Stimulated activated CD8-positive, alpha-beta memory T cell treated with anti-CD3 and anti-CD28 coated beads, Interleukin-7, amount 100 ng/mL, for 24 hours (primary cell): ENCODE measurements at places on chromosomes 4 and X.

DNA sequence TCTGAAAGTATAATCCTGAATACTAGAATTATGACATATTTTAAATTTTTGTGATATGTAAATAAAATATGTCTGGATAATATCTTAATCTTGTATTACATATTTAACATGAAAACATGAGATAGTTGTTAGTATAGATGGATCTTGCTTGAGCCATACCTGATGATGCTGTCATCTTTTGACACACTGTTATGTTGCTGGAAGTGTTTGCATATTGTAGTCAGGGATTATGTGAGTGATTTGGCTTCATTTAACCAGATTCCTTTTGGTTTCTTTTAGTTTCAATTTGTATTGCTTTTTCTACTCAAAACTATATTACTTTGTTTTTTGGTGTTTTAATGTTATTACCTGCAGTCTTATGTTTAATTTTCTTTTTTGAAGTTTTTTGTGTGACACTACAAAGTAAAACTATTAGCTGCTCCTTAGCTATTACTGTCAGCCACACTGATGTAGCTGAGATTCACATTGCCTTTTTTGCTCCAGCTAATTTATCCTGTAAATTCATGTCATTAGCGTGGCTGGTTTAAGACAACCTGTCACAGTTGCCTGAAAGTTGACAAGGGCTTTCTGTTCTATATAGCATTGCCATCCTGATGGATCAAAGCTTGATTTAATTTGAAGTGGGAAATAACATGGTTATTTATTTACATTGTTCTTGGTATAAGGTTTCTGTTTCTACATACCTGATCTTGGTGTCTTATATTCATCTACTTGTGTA lies 33.7 kb downstream of the METAP1 start:
- DNase-seq, result no peak

- no peak for DNase-seq
Measured at GRCh38 chr4:168551211-168551610, 54.4 kb downstream of the PALLD start.

DNA sequence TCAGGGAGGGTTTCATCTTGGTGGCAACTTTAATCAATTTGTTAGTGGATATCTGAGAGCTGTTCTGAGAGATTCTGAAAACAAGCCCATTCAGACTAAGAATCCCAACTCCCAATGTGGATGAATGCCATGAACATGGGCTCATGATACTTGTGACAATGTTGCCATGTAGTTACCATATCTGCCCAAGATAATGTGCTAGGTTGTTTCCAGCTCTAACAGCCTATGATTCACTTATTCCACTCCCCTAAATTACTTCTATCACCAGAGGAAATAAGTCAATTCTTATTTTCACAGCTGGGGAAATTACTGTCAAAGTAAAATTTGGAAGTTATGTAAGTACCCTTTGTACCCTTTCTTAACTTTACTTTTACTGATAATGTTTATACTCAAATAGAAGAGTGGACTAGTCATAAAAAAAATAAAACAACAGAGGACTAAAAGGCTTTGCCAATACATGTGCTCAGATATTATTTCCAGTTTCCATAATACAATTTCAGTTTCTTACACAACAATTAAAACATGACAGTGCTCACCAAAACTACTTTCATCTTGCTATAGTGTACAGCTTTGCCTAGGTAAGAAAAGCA lies 1101.7 kb upstream of the INTU start:
- no peak for DNase-seq

DNA sequence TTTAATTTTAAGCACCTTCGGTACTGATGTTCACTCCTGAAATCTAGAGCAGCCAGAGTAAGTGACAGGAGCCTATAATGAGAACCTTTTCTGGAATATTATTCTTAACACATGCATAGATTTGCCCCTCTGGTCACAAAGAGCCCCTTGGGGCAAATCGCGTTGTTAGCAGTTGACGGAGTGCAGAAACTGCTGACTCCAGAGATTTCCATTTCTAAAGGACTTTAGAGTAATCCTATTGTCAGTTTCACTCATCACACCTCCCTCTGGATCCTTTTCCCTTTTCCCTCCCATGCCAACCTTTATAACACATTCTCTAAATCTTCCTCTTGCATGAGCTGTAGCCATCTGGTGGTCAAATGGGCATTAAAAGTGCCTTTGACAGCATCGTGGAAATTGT lies 264.9 kb upstream of the PRPS2 start:
- DNase-seq, result no peak

GRCh38 chr4:47827343-47828047 lies 10.4 kb downstream of the CORIN start:
- no peak for DNase-seq

DNA sequence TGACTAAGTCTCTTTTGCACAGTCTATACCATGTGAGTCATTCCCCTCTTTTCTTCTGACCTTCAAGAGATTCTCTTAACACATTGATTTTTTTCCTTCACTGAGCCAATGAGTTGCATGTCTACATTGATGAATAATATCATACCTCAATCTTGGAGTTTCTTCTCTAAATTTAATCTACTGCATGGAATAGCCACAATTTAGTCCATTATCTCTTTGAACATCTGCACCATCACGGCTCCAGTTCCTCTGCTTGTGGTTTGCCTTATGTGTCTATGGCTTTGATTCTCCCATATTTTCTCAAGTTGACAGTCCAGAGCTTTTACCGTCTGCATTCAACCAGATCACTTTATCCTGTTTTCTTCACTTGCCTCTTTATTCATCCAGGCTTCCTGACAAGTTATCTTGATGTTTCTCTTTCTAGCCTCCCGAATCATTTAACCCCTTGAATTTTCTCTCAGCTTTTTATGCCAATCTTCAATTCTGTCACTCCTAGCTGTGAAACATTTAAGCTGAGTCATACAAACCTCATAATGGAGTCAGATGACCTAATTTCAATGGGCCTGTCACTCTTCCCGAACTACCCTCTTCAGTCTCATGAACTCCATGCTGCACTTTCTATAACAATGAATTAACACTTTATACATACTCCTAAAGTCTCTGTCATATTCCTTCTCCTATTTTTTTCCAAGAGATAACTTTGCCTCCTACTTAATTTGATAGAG lies 222.3 kb downstream of the CPE start:
- no peak for DNase-seq

DNA sequence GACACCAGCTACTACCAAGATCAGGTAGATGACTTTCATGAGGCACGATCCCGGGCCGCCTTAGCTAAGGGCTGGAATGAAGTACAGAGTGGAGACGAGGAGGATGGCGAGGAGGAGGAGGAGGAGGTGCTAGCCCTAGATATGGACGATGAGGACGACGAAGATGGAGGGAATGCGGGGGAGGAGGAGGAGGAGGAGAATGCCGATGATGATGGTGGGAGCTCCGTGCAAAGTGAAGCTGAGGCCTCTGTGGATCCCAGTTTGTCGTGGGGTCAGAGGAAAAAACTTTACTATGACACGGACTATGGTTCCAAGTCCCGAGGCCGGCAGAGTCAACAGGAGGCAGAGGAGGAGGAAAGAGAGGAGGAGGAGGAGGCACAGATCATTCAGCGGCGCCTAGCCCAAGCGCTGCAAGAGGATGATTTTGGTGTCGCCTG lies 481 bp downstream of the UTP3 start:
- DNase-seq, result no peak

DNA sequence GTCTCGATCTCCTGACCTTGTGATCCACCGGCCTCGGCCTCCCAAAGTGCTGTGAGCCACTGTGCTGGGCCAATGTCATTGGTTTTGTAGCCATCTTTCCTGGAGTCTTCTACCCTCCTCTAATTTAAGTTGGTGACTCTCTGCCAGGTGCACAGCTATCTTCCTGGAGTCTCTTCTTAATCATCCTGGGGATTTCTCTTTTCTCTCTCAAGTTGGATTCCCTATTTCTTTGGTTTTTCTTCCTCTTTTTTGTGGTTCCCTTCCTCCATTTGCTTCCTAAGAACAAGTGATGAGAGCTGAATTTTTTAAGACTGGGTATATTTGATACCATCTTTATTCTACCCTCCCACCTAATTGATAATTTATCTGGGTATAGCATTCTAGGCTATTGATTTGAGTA lies 113.8 kb downstream of the SYNPO2 start:
- no peak for DNase-seq

DNA sequence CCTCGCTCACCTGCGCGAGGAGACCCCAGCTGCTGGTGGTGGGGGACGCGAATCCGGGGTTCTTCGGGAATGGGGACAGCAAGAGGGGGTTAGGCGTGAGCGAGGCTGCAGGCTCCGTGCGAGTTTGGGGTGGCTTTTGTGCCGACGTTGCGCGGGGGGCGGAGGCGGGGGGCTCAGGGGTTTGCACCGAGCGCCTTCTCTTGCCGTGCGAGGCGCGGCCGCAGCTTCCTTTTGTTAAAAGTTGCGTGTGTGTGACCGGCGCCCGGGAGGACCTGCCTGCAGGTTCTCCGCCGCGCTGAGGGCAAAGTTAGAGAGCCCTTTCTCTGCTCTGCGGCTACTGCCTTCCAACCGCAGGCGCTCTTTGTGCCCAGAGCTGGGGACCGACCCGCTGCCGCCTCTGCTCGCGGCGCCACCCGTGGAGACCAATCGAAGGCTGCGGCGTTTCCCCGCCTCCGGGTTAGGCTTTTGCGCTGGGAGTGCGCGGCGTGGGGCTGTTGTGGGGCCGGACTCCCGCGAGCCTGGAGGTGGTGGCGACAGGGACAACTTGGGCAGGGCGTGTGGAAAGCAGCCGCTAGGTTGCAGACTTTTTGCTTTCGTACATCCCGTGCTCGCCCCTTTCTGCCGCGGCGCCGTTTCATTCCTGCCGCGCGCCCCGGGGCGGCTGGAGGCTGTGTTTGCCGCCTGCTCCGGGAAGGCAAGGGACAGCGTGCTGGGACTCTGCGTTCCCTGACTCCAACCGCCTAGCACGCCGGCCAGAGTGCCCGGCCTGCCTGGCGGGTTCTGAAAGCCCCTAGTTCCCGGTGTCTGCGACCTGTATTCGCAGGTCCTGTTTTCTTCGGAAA lies 716 bp downstream of the KIT start:
- no peak for DNase-seq

DNA sequence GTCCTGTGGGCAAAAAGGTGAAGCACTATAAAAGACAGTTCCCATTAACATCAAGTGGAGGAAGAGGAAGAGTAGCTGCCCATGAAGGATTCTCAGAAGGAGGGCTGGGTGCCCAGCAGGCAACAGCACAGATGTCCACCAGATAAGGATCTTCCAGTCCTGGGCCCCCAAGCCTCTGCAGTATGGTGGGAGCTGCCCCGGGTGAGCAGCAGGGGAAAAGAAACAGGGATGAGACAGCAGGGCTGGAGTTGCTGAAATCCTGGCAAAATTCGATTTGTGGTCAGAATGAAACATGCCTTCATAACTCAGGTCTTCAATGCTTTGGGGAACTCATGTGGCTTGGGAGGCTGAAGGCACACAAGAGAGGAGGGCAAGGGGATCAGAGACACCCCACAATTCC lies 94.6 kb downstream of the RASL11B start:
- DNase-seq, result no peak

GRCh38 chr4:21655031-21655430 lies 293.5 kb downstream of the KCNIP4 start:
- DNase-seq, result no peak

DNA sequence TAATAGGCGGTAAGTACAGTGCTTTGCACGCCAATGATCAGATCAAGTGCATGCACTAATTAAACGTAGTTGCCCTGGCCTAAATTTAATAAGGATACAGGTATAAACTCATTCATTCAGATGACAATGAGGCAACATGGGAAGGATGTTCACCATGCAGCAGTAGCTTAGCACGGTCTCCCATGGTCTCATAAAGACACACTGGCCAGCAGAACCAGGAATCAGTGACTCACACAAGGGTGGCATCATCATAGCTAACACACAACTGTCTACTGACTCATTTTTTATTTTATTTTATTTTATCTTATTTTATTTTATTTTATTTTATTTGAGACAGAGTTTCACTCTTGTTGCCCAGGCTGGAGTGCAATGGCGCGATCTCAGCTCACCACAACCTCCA lies 42.7 kb downstream of the TMEM156 start:
- DNase-seq, result no peak

DNA sequence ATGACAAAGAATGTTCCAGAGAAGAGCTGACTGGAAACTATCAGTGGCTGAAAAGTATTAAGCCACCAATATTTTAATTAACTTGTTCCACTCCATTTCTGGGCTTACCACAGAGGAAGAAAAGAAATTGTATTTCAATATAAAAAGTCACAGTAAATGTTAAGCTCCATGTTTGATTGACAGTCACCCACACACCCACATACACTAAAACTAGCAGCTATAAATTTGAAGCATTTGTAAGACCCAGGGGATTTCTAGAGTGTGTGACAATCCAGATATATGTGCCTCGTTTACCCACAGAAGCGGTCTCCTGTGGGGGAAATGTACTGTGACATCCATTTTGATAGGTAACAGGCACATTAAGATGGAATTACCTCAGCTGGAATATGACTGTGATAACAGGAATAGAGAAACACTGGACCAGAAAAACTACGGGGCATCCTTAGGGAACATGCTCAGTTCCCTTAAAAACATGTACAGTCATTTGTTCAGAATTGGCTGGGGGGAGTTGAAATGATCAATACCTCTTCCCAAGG lies 39.0 kb upstream of the RASGEF1B start:
- no peak for DNase-seq

DNA sequence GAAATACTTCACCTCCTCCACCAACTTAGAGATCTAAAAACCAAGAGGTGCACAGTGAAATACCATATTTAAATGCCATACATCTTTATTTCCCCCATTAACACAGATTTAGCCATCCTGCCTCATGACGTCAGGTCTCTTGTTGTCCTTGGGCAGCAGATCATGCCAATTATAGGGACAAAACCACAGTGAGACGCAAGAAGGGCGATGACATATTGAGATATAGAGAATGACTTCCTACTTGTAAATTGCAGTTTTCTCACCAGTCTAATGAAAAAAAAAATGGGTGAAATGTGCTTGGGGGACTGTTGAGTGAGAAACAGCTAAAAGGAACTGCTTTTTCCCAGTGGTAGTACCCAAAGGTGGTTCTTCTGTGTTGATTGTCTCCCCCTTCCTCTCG lies 24.3 kb downstream of the RS1 start:
- DNase-seq, result no peak

GRCh38 chr4:7786517-7786916 lies 153.1 kb downstream of the AFAP1 start:
- no peak for DNase-seq
